ENCODE measurements at places on chromosomes 11 and 22. TPM values are rescaled to one million over a fixed set of nuclear protein-coding genes. Genes with fewer than 3 reads are reported as not detected.
A peak's percentile ranks its signal among the peaks of the same experiment; 100 is the strongest.

DNA sequence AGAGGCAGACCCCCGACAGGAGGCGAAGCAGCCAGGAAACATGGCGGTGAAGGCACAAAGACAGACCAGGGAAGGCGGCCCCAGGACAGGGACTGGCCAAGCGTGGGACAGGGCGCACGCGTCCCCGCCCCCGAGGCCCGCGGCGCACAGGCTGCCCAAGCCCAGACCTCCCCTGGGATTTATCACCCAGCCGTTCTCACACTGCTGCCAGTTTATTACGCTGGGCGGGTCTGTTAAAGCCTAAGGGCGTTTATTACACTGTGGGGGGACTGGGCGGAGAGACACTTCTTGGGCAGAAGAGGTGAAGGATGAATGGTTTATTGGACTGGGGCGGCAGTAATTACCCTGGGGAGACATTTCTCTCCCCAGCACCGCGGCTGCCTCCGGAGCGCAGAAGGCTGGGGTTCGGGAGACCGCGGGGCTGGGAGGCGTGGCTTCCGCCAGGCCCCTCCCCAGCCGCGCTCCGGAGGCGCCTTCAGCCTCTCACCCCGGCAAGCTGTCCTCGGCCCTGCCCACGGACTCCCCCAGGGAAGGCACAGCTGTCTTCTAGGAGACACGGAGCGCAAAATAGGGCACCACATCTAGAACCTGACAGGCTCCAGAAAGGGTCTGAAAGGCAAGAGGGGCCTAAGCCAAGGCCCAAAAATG lies 47.1 kb downstream of the SLC22A12 start:
- no peaks in the 10 kb centered on the region for H3K27me3 ChIP-seq
- H3K4me3 ChIP-seq: peak overlapping the region; percentile 22
- DNase-seq: no peak
- peaks cover 16% of the 10 kb centered on the region for H3K4me1 ChIP-seq
- H3K36me3 ChIP-seq: no peaks in the 10 kb centered on the region
- H3K27ac ChIP-seq: no peak overlapping the region

The RFPL2 gene
- total RNA-seq: not detected

- no peaks in the 10 kb centered on the region for H3K36me3 ChIP-seq
- no peaks in the 10 kb centered on the region for H3K27me3 ChIP-seq
- no peak for DNase-seq
- no peak overlapping the region for H3K27ac ChIP-seq
Measured at GRCh38 chr11:34198523-34198922, 93.1 kb downstream of the NAT10 start.

GRCh38 chr22:48084041-48084728 lies 1321.7 kb downstream of the TBC1D22A start:
- no peak overlapping the region for H3K27ac ChIP-seq
- H3K36me3 ChIP-seq: no peaks in the 10 kb centered on the region
- H3K4me1 ChIP-seq: peaks cover 5% of the 10 kb centered on the region
- H3K4me3 ChIP-seq: no peak overlapping the region

GRCh38 chr11:48163360-48164100 lies 53.1 kb upstream of the OR4B1 start:
- H3K36me3 ChIP-seq: no peaks in the 10 kb centered on the region
- H3K27me3 ChIP-seq: no peaks in the 10 kb centered on the region
- no peak overlapping the region for H3K27ac ChIP-seq
- no peak for DNase-seq
- H3K4me3 ChIP-seq: no peak overlapping the region
- H3K4me1 ChIP-seq: no peaks in the 10 kb centered on the region

The FAT3 gene
- total RNA-seq: 9.6 TPM

DNA sequence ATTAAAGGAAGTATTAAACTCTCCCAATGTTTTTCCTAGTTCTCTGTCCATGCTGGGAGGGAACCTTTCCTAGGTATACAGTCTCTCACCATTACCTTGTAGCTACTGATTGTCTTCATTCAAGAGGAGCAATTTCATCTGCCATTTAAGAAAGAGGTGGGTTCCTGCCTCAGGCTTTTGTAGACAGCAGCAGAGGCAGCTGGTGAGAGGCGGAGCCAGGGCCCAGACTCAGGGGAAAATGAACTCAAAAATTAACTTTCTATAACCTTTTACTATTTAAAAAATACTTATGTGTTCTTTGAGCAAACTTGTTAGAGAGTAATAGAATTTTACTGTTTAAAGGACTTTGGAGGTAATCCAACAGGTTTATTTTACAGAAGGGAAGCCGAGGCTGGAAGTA lies 133.0 kb downstream of the SNX19 start:
- no peak overlapping the region for H3K27ac ChIP-seq
- no peak overlapping the region for H3K4me3 ChIP-seq
- no peaks in the 10 kb centered on the region for H3K27me3 ChIP-seq
- no peaks in the 10 kb centered on the region for H3K36me3 ChIP-seq
- no peak for DNase-seq

The PLEKHA7 gene
- 45.9 TPM for total RNA-seq

DNA sequence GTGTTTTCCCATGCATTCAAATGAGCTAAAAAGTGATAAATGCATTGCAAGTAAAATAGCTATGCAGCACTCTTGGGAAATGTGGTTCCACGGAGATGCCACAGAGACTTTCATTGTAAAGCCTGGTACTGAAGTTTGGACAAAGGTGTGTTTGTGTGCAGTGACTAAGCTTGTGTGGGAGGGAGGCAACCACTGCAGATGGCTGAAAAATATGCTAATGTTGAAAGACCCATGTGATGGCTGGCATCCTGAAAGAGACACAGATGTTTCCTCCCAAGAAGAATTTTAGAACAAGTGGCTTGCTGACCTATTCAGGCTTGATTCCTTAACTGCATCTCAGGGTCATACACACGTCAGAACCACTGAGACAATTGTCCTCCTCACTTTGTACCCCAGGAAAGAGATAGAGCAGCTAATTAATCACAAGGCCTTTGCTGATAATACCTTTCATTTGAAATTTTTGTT lies 73.8 kb downstream of the FAM76B start:
- H3K27me3 ChIP-seq: no peaks in the 10 kb centered on the region
- no peak overlapping the region for H3K4me3 ChIP-seq
- H3K36me3 ChIP-seq: no peaks in the 10 kb centered on the region
- DNase-seq: no peak
- H3K4me1 ChIP-seq: no peaks in the 10 kb centered on the region

GRCh38 chr11:63999349-64000025 lies 13.2 kb downstream of the OTUB1 start:
- H3K4me1 ChIP-seq: peaks cover 44% of the 10 kb centered on the region
- peak overlapping the region; percentile 41 for H3K4me3 ChIP-seq
- H3K36me3 ChIP-seq: peaks cover 33% of the 10 kb centered on the region
- H3K27me3 ChIP-seq: no peaks in the 10 kb centered on the region
- no peak for DNase-seq

DNA sequence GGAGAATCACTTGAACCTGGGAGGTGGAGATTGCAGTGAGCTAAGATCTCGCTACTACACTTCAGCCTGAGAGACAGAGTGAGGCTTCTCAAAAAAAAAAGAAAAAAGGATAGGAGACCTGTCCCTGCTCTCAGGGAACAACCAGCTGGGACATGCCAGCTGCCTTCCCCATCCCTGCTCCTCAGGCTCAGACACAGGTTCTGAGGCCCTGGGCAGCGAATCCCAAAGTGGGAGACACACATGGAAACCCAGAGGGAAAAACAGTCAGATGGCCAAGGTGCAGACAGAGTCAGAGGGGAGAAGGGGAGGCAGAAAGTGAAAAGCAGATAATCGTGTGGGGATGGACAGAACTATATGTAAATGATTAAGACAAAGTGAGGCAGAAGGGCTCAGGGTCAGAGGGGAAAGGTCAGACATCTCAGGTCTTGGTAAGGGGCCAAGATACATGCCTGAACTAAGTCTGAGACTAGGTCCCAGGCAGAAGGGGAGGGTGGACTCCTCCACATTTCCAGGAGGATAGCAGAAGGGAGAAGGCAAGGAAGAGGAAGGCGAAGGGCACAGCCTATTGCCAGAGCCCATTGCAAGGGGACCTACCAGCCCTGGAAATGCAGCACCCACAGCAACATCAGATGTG lies 14.2 kb downstream of the STARD10 start:
- no peaks in the 10 kb centered on the region for H3K27me3 ChIP-seq
- DNase-seq: no peak

The RAB36 gene
- total RNA-seq: 3.2 TPM

The OR56A1 gene
- not detected for total RNA-seq

- no peak overlapping the region for H3K27ac ChIP-seq
- H3K4me1 ChIP-seq: no peaks in the 10 kb centered on the region
- DNase-seq: no peak
- H3K36me3 ChIP-seq: no peaks in the 10 kb centered on the region
- no peak overlapping the region for H3K4me3 ChIP-seq
Measured at GRCh38 chr11:102583141-102583873, 41.8 kb downstream of the MMP20 start.

DNA sequence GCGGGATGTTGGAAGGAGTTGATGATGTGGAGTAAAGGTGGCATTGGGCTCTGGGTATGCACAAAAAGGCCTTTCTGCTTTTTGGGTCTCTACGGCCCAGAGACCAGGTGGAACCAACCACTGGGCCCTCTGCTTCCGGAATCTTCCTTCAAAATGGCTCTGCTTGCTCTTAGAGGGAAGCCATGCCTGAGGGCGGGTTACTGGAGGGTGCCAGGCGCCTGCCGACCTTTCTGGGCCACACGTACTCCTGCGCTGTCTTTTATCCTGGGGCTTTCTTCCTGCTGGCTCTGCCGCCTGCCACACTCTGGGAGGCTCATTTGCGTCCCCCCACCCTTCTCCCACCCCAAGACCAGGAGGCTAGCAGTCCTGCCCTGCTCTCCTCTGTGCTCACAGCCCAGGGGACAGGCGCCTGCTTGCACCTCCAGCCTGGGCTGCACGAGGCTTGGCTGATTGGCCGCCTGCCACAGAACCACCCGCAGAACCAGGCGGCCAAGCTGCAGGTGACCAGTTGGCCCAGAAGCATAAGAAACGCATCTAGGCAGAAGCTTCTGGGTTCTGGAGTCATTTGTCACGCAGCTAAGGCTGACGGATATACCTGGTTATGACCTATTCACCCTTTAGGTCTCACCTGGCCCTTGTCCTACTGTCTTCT lies 536.9 kb downstream of the TBC1D22A start:
- no peaks in the 10 kb centered on the region for H3K36me3 ChIP-seq
- H3K4me1 ChIP-seq: no peaks in the 10 kb centered on the region
- no peak overlapping the region for H3K4me3 ChIP-seq
- H3K27ac ChIP-seq: no peak overlapping the region

DNA sequence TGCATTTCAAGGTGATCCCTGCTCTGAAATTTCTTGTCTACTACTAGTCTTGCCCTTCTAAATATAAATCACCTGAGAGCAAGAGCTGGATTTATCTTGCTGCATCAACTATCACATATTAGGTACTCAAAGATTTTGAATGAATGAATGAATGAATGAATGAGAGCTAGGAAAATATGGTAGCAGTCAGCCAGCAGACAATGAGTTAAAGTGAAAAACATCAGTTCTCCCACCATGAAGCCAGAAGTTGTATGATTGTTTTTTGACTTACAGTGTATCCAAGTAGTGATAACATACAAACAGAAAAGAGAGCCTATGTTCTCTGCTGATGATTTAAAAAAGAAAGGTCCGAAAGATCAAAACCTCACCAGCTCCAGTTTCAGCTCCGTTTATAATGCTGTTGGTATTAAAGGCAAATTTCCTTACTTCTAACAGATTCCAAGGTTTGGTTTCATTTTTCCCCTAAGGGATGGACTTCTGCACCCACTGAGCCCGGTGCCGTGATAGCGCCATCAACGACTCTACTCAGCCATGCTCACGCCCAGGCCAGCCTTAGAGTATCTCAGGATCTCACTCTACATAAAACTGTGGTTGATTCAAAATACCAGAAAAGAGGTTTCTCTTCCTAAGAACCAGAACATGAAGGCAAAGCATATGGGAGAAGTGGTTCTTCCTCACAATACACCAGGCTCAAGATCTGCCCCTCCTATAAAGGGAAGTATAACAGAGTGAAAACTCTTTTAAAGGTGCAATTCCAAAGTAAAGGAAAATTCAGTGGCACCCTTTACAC lies 92.0 kb downstream of the SGSM3 start:
- H3K4me1 ChIP-seq: no peaks in the 10 kb centered on the region
- no peak overlapping the region for H3K4me3 ChIP-seq
- H3K36me3 ChIP-seq: peaks cover 7% of the 10 kb centered on the region
- no peak for DNase-seq

The SUSD2 gene
- total RNA-seq: 9.1 TPM

The ZNF408 gene
- 12.5 TPM for total RNA-seq

DNA sequence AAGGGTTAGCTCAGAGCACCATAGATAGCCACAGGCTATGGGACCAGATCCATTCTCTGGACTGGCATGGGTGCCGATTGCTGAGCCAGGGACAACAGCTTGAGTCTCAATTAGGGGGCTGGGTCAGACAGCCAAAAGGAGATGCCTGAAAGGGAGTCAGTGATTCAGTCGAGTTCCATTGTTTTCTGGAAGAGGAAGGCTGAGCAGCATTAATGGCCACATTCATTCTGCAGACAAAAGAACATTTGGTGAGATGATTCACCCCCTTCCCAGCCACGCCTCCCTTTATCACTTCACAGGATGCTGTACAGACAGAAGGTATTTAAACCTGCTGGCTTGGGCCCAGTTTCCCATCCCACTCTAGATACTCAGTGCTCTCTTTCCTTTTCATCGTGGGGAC lies 131.9 kb downstream of the ADAMTS15 start:
- peak overlapping the region; percentile 70 for H3K27ac ChIP-seq
- no peak for DNase-seq
- no peaks in the 10 kb centered on the region for H3K27me3 ChIP-seq
- H3K36me3 ChIP-seq: no peaks in the 10 kb centered on the region

The ART1 gene
- not detected for total RNA-seq

The PSMA1 gene
- 72.4 TPM for total RNA-seq

The SYT9 gene
- total RNA-seq: 2.9 TPM

GRCh38 chr11:59102259-59102765 lies 4.7 kb upstream of the FAM111B start:
- no peak for DNase-seq
- H3K27me3 ChIP-seq: no peaks in the 10 kb centered on the region
- no peaks in the 10 kb centered on the region for H3K36me3 ChIP-seq
- peak overlapping the region; percentile 15 for H3K4me3 ChIP-seq
- no peak overlapping the region for H3K27ac ChIP-seq

The PTPN5 gene
- total RNA-seq: 0.49 TPM

- no peaks in the 10 kb centered on the region for H3K36me3 ChIP-seq
- H3K4me3 ChIP-seq: no peak overlapping the region
- H3K4me1 ChIP-seq: peaks cover 54% of the 10 kb centered on the region
Measured at GRCh38 chr22:17920145-17920605, 104.2 kb downstream of the MICAL3 start.

GRCh38 chr11:124942466-124943253 lies 6.8 kb upstream of the HEPACAM start:
- no peak overlapping the region for H3K27ac ChIP-seq
- DNase-seq: no peak
- no peak overlapping the region for H3K4me3 ChIP-seq
- no peaks in the 10 kb centered on the region for H3K27me3 ChIP-seq
- H3K4me1 ChIP-seq: no peaks in the 10 kb centered on the region

DNA sequence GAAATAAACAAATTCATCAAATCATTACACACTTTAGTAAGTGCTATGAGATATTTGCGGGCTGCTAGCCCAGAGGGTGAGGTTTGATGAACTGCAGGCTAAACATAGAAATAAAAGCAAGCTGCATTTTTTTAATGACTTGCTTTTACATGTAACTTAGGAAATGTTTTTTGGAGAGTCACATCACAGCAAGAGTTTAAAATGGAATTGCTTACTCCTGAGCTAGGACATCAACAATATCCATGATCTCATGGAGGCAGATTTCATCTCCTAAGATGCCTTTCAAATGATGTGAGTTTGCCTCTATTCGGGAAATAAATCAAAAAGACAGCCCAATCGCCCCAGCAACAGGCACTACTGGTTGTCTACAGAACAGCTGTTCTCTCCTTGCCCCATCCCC lies 73.4 kb upstream of the CD44 start:
- H3K4me3 ChIP-seq: no peak overlapping the region
- DNase-seq: no peak
- H3K36me3 ChIP-seq: no peaks in the 10 kb centered on the region
- H3K4me1 ChIP-seq: peaks cover 57% of the 10 kb centered on the region
- H3K27me3 ChIP-seq: no peaks in the 10 kb centered on the region
- peak overlapping the region; percentile 76 for H3K27ac ChIP-seq

The ZDHHC24 gene
- 16.5 TPM for total RNA-seq

All from vagina (tissue), 2 donors.